ENCODE measurements at places on chromosomes 4 and X.

- no peak for DNase-seq
Observed at GRCh38 chr4:19063662-19064061, 1042.1 kb upstream of the LCORL start.

DNA sequence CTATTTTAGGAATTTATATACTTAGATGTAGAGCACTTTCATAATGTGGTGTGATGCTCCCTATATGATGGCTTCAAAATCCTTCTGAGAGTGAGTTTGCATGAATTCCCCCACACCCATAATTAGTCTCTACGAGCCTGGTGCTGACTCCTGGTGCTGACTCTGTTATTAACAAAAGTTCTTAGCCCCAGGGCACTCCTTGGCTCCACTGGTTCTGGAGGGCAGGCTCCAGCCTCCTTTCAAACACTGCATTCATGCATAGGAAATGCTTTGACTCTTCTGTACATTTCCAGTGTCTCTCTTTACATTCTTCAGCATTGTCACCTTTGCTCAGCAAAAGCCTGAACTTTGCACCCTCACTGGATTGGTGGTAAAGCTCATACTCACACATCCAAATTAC is 64.0 kb downstream of the LNX1 start:
- DNase-seq: no peak

- DNase-seq: no peak
Observed at GRCh38 chr4:71147261-71147660, 153.8 kb downstream of the DCK start.

DNA sequence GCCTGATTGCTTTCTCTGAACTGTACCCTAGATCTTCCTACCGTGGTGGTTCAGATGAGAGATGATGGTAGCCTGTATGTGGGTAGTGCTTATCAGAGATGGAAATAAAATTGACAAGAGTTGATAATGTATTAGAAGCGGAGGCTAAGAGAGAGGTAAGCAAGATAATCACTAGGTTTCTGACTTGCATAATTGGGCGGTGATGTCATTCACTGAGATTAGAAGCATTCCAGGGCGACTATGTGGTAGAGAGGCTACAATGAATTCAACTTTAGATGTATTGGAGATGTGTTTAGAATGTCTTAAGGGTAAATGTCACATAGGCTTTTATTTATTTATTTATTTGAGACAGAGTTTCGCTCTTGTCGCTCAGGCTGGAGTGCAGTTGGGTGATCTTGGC is 415 bp upstream of the TENM3 start:
- DNase-seq: no peak

DNA sequence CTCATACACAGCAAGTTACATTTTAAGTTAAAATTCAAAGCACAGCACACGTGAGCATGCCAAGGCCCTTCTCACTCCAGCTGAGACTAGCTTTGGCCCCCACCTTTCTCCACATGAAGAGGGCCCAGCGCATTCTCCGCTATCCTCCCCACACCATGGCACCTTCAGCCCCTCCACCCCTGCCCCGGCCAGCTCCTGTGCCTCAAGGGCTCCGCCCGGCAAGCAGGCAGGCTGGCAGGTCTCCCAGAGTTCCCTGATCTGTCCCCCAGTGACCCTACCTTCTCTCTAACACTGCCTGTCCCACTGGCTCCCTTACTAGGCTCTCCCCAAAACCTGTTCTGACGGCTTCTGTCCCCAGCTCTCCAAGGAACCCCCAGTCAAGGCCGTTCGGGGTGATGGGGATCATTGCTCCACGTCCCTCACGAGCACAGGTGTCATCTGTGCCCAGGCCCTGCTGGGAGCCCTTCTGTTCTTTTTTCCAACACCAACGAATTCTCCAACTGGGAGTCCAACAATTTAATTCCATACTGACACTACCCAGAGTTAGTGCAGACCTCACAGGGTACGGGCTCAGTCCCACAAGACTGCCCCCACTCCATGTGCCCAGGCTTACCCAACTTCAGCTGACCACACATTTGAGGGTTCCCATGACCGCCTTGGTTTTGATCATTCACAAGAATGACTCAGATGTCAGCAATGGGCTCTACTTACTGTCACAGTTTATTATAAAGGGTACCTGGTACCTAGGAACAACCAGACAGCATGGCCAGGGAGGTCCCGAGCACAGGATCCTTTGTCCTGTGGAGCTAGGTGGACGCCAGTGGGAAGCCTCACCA is 4.2 kb downstream of the LETM1 start:
- DNase-seq: no peak

GRCh38 chrX:80334583-80334982 is 85.7 kb upstream of the TENT5D start:
- DNase-seq: no peak

- DNase-seq: no peak
Observed at GRCh38 chrX:40097504-40098263, at the start of gene BCOR. Gene BCOR, minus strand, starts transcription at chrX:40097958. Its CDS starts 20,029 bp downstream, at chrX:40077929.

DNA sequence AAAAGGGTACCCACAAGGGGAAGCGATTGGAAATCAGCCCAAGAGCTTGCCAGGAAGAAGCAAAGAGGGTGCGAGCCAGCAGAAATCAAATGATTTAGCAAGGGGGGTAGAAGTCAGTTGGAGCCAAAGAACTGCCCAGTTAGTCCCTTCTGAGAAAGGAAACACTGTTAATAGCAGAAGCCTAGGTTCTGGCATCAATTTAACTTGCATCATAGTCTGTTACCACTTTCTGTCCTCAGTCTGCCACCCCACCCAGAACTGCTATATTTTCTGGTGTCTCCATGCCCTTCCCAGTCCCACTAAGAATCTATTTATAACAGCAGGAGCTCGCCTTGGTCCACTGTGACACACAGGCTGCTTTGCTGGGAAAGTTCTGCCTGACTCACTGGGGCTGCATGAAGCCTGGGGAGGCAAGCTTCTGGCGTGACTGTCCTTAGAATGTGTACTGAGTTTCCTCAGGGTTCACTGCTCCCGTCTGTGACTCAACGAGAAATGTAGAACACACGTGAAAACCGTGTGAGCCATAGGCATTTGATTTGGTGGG is 157.8 kb upstream of the TTC29 start:
- DNase-seq: peak; percentile 32

- DNase-seq: no peak
Observed at GRCh38 chr4:99629962-99630554, 27.6 kb downstream of the C4orf54 start.

GRCh38 chr4:24140892-24141291 is 251.0 kb upstream of the PPARGC1A start:
- no peak for DNase-seq

DNA sequence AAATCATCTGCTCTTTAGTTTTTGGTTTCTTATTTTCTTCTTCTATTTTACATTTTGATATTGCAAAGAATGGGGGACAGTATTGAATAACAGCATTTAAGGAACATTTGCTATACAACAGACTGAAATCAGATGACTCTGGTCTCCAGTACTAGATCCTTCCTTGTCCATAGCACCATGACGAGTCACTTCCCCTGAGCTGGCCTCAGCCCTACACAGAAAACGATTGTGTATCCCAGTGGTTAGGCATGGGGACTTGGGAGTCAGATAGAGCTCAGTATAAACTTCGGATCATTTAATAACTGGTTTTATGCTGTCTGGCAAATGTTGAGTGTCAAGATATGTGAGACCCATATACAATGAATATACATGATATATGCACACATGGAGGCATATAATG is 44.7 kb upstream of the BEX4 start:
- peak; percentile 35 for DNase-seq

DNA sequence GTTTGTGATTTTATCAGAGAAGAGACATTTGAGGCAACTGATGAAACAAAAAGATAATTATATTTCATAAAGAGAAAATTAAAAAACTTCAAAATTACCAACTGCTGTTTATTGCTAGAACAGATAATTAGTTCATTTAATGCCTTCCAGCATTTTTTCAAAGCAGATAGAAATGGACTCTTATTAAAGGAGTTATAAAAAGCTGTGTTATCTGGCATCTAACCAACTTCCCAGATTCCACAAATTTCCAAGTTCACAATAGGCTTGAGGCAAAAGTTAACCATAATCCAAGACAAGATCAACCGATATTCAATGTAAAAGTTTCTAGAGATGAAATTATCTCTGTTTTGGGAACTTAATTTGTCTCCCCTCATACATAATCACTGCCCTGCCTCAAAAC is 152.4 kb downstream of the TSPAN5 start:
- DNase-seq: no peak

- no peak for DNase-seq
Observed at GRCh38 chr4:181877329-181877848, 365.8 kb upstream of the TENM3 start.

DNA sequence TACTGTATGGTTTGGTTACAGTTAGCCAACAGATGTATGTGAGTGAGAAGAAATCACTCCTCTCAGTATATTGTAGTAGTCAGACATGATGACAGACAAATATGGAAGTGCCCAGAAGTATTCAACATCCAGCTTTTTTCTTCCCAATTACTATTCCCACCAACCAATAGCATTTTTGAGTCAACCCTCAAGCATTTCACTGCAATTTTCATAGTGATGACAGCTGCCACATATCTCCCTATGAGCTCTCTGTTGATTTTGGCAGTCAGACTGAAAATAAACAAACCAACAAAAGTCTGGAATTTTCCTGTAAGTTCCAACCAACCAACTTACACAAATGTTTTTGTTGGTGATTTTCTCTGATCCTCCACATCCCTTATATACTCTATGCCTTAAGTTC is 8.2 kb upstream of the TRAM1L1 start:
- DNase-seq: no peak

DNA sequence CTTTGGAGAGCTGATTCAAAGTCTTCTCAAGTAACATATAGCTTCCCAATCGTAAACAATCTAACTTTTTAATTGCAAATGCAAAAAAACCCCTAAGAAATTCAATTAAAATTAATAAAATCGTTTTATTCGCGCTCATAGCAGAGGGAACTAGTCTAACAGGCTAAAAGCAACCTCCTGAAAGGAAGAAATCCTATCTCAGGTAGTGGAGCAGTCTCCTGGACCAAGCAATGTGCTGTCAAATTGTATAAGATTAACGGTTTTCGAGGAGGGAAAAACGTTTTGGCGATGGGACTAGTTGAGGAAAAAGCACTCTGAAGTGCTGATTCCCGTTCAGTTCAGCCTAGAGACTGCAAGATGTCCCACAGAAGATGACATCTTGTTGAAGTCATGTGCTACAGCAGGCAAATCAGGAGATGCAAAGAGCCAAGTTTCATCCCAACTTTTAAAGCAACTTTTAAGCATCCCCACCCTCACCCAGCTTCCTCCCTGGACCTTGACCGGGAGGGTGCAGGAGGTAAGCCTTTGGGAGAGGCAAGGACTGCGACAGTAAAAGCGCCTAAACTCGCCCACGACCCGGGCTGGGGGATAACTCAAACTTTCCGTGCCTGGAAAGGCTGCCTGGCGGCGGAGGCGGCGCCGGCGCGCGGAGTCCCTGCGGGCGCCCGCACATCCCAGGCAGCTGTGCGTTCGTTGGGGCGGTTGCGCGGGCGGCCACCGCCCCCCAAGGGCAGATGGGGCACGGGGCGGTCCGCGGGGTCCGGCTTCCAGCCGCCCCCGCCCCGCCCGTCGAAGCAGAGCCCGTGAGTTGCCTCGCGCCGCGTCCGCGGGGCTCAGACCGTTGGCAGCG is 784 bp downstream of the MAP7D3 start:
- no peak for DNase-seq

DNA sequence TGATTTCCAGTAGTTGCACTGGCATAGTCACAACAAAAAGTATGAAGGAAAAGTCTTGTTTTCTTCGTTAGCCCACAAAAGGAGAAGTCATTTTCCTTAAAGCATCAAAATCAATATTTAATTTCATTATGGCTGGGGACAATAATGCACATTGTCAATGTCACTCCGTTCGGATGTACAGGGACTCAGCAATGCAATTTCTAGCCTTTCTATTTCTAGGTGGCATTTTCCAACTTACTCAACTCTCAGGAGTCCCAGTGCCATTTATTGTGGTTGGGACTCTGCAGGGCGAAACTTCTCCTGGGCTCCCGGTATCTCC is 99.6 kb downstream of the CEP135 start:
- DNase-seq: peak; percentile 13

DNA sequence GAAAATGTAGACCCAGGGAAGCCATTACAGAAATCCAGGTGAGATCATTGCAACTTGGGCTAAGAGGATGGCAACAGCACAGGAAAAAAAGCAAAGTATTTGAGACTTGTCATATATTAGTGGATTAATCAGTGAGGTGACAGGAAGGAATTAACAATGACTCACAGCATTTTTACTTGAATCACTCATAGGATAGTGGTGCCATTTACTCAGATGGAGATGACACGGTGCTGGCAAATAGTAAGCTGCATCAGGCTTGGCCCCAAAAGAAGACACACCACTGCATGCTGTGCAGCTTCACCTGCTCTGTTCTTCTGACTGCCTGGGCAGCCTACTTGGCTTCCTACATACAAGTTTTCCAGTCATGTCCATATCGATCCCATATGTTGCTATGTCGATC is 144.8 kb downstream of the FRYL start:
- DNase-seq: peak; percentile 82

GRCh38 chr4:143512978-143513313 is 556 bp upstream of the SMARCA5 start:
- no peak for DNase-seq

- DNase-seq: peak; percentile 70
Observed at GRCh38 chr4:143482840-143483239, 30.7 kb upstream of the SMARCA5 start.

DNA sequence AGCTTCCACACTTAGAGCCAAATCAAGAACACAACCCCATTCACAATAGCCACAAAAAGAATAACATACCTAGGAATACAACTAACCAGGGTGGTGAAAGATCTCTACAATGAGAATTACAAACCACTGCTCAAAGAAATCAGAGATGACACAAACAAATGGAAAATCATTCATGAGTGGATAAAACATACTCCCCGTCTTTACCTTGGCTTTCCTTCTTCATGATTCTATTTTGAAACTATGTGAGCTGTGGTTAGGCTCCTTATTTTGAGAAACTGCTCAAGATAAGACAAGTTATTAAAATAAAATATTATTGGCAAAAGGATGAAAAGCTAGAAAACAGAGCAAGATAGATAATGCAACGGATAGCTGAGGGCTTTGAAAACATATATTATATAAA is 598.1 kb upstream of the FAT1 start:
- DNase-seq: no peak

- DNase-seq: no peak
Observed at GRCh38 chr4:128716338-128716737, 93.2 kb upstream of the JADE1 start.

DNA sequence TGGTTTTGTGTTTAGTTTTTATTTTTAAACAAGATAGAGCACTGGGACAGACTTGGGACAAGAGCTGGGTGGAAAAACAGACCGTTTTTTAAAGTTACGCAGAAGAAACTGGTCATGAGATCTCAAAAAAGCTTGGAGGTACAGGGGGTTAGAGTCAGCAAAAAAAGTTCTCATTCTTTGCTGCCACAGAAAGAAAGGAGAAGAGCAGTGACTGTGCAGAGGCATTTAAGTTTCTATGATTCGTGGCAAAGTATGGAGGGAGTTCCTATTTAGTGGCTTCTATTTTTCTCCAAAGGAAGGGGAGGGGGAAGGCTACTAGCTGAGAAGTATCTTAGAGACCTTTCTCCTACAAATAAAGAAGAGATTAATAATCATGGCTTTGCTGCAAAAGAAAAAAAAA is 68.3 kb downstream of the MANBA start:
- no peak for DNase-seq
